Activated T-cell treated with anti-CD3 and anti-CD28 coated beads, Interleukin-2, amount 50 U/mL, for 1 hour (primary cell): ENCODE measurements at places on chromosomes 11 and 22.

DNA sequence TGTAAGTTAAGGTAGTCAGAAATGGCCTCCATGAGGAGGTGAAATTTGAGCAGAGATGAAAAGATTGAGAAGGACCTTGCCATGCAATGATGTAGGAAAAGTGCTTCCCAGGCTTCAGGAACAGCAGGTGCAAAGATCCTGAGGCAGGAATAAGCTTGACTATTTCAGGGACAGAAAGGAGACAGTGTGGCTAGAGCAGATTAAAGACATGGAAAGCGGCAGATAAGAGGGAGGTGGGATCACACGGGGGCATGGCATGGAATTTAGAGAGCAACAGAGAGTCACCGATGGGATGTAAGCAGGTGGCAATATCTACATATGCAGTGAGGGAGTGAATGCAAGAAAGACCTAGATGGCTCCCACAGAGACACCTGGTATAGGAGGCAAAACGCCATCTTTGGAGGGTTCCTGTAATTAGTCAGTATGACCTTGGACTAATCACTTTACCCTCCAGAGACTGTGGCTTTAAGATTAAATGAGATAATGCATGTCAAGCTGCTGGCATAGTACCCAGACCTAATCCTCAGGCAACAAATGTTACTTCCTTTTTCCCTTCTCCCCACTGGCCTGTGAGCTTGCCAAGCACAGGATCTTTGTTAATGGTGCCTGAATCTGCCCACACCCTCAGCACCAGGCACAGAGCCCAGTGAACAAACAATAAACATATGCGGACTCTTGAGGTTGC is 24.6 kb upstream of the ACER3 start:
- DNase-seq = no peak

DNA sequence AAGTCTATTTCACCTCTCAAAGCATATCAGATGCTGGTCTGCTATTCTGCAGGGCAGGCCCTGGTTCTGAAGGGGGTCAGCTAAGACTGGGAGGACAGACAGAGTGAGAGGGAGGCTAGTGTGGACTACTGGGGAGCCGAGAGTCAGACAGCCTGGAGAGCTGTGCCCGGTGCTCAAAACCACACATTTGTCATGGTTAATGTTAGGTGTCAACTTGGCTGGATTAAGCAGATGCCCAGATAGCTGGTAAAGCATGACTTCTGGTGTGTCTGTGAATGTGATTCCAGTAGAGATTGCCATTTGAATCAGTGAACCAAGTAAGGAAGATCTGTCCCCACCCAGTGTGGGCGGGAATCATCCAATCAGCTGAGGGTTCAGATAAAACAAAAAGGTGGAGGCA is 102.6 kb downstream of the SNX19 start:
- DNase-seq = no peak

- DNase-seq = peak; percentile 40
Observed at GRCh38 chr22:39349506-39349966, 255 bp upstream of the SYNGR1 start.

- DNase-seq = no peak
Observed at GRCh38 chr11:123558536-123559315, 95.7 kb downstream of the SCN3B start.

- DNase-seq = no peak
Observed at GRCh38 chr11:66889960-66890359, 33.1 kb downstream of the LRFN4 start.

DNA sequence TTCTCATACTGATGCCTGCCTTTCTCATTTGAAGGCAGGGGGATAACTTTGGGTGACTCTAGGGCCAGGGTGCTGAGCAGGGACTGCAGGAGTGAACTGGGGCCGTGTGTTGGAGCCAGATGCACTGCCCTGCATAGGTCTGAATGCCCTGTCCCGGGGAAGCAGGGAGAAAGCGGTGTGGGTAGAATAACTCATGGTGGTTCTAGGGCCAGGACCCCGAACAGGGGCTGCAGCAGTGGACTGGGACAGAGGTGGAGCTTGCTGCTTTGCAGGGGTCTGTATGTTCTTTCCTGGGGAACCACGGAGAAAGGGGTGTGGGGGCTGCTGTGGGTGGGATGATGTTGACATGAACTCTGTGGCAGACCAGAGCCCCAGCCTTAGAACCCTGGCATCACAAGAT is 52.9 kb downstream of the GAB4 start:
- no peak for DNase-seq

DNA sequence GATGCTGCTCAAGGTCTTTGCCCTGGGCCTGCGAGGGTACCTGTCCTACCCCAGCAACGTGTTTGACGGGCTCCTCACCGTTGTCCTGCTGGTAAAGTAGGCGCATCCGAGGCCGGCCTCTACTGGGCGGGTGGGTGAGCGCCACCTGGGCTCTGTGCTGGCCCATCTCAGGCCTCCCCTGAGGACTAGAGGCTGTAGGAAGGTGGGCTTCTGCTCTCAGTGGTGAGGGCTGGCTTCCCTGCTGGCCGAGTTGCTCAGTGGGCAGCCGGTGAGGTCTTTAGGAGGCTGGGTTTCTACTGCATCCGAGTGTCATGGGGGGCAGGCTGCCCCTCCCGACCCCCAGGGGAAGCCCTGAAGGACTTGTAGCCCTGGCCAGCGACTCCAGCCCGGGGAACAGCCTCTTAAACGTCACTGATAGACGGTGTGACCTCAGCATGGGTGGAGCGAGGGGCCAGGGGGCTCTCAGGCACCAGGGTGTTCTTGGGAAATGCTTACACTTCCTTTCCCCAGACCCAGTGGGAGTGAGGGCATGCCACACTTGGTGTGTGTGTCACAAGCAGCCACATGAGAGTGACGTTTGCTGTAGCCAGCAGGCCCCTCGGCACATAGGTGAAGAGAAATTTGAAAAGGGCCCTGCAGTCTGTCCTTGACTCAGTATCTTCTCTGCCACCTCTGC is 30.3 kb downstream of the TPCN2 start:
- DNase-seq = no peak

DNA sequence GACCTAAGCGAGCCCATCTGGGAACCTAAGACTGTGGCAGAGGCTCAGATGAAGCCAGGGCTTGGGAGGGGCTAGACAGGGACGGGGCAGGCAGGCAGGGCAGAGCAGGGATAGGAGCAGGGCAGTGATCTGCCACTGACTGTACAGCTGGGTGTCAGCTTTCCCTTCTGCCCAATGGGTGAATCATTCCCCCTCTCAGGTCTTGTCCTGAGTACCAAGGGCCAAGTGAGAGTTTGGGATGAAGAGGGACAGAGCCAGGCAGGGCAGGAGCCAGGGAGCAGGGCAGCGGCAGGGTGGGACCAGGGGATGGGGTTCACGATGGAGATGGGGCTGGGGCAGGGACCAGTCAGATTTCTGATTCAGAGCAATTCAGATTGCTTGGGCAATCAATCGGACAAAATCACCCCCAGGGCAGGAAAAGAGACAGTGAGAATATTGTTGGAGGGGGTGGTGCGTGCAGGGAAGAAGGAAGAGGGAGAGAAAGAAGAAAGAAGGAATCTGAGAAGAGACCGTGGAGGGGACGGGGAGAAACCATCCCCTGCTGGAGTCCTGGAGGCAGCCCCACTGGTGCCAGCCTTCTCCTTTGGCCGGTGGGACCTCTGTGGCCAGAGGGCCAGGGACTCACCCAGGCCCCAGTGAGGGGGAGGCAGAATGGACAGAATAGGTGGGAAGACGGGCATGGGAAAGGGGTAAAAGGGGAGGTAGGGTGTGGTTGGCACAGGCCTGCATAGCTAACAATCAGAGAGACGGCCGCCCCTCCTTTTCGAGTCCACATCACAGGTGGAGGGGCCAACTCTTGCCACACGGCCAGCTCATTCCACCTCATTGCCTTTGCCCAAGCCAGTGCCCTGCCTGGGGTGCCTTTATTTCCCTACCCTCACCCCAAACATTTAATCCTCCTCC is 47.2 kb downstream of the CYTH4 start:
- no peak for DNase-seq

GRCh38 chr11:36380296-36381014 is 84.4 kb downstream of the PRR5L start:
- DNase-seq = no peak

DNA sequence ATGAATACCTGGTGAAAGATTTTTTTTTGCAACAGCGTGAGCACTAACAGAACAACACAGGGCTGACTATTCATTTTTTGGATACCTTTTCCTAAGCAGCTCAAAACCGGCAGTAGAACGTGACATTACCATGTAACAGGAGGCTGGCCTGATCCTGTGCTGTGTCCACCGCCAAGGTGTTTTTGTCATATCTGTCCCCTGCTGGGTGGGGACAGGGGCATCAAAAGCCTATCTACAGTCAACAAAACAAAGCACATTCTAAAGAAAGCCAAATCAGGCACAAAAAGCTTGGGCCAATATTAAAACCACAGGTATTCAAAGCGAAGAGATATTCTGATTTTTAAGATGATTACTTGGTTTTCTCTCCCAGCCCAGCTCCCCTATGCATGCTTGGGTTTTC is 151.2 kb downstream of the LRRC4C start:
- no peak for DNase-seq

DNA sequence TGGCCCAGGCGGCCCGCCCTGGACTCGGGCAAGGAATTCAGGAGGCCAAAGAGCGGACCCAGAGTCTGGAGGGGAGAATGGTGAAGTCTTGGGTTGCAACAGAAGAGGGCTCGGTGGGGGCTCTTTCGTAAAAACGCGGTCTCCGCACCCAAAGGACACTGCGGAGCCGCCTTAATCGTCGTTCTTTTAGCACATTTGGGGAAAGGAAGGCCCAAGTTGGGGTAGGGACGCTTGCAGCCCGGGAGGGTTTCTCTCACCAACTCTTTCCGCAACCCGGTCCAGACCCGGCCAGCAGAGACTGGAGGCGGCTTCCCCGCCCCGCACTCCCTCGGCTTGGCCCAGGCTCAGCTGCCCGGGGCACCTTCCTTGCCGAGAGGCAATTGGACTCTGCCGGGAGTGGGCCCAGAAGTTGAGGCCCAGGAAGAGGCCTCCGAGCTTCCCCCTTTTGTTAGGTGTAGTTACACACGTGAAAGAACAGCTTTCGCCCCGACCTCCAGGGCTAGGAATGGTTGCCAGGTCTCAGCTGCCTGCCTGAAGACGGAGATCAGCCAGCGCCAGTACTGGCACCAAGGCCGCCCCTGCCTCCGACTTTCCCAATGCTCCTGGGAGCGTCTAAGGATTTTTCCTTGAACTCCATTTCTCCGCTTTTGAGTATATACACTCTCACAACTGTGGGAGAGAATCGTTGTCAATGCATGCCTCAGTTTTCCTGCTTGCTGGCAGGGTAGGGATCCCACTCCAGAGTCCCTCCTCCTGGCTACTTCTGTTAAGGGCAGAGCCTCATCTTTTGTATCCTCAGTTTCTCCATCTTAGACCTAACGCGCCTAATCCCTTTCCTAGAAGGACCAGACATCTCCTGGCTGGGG is 3.7 kb downstream of the ALX4 start:
- DNase-seq = no peak

DNA sequence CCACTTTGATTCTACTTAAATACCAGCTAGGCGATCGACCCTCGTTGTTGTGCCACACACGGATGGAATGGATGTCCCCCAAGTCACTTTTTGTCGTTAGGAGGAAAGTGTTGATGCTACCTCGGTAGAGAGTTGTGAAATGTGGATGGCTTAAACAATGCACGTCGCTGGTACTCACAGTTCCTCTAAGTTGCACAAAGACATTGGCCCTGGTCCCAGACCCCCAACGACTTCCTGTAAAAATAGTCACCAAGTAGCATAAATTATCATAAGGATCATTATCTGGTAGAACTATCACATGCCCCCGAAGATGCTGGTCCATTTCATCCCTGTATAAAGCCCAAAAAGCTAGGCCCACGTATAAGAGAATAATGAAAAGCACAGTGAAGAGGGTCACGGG is 3.8 kb downstream of the PKDREJ start:
- no peak for DNase-seq

GRCh38 chr11:114034956-114035355 is 24.6 kb upstream of the ZBTB16 start:
- DNase-seq = no peak

- DNase-seq = no peak
Observed at GRCh38 chr11:31968461-31969358, 122.2 kb upstream of the RCN1 start.

GRCh38 chr11:61569701-61570100 is 11.2 kb downstream of the SYT7 start:
- no peak for DNase-seq

GRCh38 chr11:12706545-12707499 is 32.6 kb downstream of the TEAD1 start:
- DNase-seq = no peak

GRCh38 chr11:83355391-83355790 is 69.2 kb upstream of the CCDC90B start:
- no peak for DNase-seq

DNA sequence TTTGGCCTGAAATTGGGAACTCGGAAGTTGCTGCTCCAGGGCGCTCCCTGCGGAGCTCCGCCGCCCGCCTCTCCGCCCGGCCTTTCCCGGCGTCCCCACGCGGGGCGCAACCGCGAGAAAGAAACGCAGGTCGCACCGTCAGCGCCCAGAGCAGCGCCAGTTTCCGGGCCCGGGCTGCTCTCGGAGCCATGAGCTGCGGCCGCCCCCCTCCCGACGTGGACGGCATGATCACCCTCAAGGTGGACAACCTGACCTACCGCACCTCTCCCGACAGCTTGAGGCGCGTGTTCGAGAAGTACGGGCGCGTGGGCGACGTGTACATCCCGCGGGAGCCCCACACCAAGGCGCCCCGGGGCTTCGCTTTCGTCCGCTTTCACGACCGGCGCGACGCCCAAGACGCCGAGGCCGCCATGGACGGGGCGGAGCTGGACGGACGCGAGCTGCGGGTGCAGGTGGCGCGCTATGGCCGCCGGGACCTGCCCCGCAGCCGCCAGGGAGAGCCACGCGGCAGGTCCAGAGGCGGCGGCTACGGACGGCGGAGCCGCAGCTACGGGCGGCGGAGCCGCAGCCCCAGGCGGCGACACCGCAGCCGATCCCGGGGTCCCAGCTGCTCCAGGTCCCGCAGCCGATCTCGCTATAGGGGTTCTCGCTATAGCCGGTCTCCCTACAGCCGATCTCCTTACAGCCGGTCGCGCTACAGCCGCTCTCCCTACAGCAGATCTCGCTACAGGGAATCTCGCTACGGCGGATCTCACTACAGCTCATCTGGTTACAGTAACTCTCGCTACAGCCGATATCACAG is 521 bp downstream of the SRSF8 start:
- peak; percentile 78 for DNase-seq

GRCh38 chr22:46734830-46735453 is 3.1 kb downstream of the CERK start:
- DNase-seq = peak; percentile 75

GRCh38 chr22:26894766-26895485 is 237.5 kb downstream of the MIAT start:
- no peak for DNase-seq

GRCh38 chr11:72038491-72038890 is 39.8 kb downstream of the IL18BP start:
- no peak for DNase-seq

DNA sequence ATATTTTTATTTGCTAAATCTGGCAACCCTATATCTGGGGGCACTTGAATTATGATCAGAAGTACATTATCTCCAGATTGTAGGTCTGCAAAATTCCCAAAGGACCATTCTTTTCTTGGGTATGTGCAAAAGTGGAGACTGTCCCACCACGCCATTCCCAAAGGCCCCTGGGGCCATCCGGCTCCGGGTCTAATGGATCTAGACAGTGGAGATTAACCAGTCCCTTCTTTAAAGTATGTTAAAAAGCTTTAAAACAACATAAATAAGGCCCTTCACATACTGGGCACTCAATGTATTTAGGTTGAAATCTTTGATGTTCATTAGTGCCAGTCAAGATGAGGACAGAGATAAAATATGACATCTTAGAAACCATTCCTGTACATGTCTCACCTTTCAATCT is 124.1 kb downstream of the MAML2 start:
- no peak for DNase-seq
